ENCODE measurements at places on chromosomes 1 and 21. TPM values are rescaled to one million over a fixed set of nuclear protein-coding genes. Genes with fewer than 3 reads are reported as not detected.

GRCh38 chr1:54567961-54568360 lies 19.9 kb downstream of the ACOT11 start:
- no peak for DNase-seq

DNA sequence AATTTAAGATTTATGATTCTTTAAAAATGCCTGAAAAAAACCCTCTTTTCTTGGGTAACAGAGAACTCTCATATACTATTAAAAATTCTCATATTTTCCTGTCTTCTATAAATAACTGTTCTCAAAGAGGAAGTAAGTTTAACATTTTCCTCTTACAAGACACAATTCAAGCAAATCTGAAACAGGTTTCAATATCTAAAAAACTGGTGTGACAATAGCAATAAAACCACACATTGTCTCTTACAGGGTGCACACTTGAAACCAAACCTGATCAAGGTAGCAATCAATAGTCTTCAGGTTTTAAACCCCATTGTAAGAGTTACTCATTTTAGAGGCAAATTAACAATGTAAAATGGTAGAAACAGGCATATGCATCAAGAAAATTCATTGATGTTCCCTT lies 28.0 kb downstream of the FUBP1 start:
- no peak for DNase-seq

DNA sequence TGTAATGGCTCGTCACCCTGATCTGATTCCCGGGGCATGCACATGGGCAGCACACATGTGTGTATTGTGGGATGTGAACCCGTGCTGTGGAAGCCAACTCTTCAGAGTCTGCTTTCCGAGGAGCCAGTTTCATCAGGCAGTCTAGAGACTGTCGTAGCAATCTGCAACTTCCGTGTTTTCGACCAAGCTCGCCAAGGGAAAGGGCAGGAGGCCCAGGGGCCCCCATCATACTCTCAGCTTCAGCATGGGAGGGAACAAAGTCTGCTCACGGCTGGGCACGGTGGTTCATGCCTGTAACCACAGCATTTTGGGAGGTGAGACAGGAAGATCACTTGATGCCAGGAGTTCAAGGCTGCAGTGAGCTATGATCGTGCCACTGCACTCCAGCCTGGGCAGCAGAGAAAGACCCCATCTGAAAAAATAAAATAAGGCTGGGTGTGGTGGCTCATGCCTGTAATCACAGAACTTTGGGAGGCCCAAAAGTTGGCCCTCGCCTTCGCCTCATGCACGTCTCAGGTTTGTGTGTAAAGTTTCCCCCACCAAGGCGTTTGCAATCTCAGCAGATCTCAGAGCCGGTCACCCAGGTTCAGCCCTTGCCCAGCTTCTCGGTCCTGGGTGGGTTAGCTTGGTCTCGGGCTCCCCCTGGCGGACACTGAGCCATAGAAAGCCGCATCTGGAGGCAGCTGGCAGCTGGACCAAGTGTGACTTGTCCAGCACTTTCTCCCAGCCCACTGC lies 48.5 kb upstream of the SLC25A33 start:
- peak; percentile 64 for DNase-seq

- DNase-seq: no peak
Observed at GRCh38 chr21:45828580-45829570, 152.7 kb upstream of the COL6A1 start.

DNA sequence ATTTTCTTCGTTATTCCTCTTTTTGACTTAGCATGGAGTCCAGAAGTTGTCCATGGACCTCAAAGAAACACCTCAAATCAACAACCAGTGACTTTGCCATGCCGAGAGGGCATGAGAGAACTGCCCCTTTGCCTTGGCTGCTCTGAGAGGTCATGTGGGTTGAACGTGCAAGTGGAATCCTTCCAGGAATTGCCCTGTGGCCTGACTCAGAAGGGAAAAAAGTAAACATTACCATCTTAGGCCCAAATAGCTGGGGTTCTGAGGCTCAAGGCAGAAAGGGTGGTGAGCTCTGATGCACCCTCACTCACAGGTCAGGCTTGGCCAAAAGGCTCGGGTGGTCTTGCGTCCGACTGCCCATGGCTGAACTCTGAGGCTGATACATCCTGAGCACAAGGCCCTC lies 15.1 kb downstream of the STUM start:
- no peak for DNase-seq

GRCh38 chr1:42403880-42404400 lies 23.3 kb downstream of the RIMKLA start:
- DNase-seq: no peak

DNA sequence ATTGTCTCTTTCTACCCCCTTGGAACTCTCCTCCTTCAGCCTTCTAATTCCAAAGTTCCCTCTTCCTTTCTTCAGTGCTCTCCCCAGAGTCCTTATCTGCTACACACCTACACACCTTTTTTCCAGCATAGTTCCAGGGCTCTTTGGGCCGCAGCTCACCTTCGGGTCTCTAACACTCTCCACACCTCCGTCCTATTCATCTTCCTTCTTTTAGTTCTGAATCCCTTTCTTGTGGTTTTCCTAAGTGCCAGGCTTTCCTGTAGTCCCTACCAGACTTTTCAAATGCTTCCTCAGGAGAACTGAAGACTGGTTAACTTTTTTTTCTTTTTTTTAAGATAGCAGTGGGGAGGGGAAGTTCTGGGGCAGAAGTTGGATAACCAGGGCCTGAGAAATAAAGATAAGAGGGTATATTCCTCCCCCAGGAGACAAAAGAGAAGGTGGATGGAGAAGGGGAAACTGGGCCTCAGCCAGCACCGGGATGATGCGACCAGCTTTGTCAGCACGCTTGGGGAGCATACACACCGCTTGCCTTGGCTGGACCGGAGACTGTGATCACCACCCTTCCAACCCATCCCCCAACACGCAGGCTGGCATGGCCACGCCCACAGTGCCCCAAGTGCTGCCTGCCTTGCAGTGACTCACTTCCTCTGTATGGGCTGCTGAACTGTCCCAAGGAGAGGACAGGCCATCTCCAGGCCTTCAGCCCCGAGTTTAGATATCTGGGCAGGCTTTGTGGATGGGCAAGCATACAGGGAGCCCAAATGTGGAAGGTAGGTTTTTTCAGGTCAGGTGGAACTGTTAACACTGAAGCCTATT lies 2.5 kb upstream of the CERS2 start:
- peak; percentile 90 for DNase-seq

GRCh38 chr1:156359973-156360372 lies 9.0 kb upstream of the RHBG start:
- no peak for DNase-seq

DNA sequence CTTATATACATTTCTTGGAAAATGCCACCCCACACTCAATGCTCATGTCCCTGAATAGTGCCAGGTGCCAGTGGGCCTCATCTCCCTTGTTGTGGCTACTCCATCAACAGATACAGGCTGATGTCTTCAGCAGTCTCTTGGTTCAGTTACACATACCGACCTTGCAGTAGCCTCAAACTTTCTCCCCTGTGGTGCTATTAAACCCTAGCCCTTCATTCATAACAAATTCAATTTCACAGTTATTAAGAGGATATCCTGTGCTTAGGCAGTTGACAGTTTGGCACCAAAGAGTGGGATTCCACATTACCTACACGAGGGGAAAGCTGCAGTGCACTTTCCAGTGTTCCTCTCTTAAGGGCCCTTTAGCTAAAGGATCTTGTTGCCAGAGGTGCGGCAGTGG lies 35.9 kb upstream of the CAMK1G start:
- no peak for DNase-seq

DNA sequence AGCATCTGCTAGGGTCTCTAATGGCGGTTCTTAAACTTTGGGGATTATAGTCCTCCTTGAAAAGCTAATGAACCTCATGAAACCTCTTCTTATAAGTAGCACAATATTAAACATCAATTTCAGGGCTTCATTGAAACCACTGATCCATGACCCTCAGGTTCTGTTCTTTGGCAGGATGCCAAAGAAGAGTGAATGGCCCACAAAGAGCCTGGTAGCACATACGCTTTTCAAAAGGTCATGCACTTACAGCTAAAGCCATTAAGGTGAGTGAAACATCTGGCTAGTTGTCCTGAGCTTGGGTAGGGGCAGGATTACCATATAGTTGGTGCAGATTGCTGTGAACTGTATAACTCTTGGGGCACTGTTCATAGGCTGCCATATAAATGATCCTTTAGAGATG lies 42.3 kb downstream of the MDM4 start:
- no peak for DNase-seq

DNA sequence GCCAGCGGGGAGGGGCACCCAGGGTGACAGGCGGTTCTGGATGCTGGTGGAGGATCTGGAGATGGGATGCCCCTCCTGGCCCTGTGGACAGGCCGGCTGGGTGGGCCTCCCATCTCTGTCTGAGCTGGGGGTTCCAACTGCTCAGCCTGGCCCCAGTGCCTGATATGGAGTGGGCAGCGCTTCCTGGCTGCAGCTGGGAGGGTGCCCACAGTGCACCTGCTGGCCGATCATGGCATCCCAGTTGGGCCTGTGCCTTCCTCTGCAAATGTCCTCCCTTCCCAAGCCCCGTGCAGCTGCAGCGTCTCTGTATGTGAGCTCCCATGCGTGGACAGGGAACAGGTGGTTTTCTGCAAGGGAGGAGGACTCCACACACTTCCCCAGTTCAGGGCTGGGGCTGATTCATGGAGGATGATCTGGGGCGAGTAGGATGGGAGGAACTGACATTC lies 2.1 kb downstream of the PFKL start:
- DNase-seq: peak; percentile 16

GRCh38 chr1:35085421-35085820 lies 6.2 kb downstream of the ZMYM1 start:
- DNase-seq: peak; percentile 51

GRCh38 chr1:9615316-9616063 lies 26.8 kb downstream of the TMEM201 start:
- no peak for DNase-seq

- DNase-seq: no peak
Observed at GRCh38 chr1:60906039-60906438, 176.3 kb upstream of the NFIA start.

GRCh38 chr1:150575072-150575489 lies 4.3 kb downstream of the MCL1 start:
- no peak for DNase-seq

- DNase-seq: no peak
Observed at GRCh38 chr1:89831462-89832120, 10.8 kb downstream of the LRRC8D start.

GRCh38 chr1:178510155-178510554 lies 2.8 kb upstream of the TEX35 start:
- no peak for DNase-seq

DNA sequence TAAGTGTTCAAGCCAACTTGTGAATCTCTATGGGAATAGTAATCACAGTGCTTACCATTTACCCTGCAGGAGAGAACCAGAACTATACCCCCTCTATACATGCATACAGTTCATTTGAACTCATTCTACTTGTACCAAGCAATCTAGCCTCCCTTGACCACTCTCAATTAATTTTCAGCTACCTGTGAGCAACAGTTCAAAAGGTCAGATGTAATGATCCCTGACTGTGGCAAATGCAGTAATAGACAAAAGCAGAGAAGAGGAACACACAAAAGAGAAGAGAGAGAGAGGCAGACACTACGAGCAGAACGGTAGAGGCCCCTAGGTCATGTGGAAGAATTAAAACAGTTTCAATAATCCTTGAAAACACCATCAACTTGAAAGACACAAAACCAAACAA lies 52.8 kb downstream of the FMO4 start:
- DNase-seq: peak; percentile 17

GRCh38 chr1:216119600-216119999 lies 303.6 kb downstream of the USH2A start:
- DNase-seq: peak; percentile 14

DNA sequence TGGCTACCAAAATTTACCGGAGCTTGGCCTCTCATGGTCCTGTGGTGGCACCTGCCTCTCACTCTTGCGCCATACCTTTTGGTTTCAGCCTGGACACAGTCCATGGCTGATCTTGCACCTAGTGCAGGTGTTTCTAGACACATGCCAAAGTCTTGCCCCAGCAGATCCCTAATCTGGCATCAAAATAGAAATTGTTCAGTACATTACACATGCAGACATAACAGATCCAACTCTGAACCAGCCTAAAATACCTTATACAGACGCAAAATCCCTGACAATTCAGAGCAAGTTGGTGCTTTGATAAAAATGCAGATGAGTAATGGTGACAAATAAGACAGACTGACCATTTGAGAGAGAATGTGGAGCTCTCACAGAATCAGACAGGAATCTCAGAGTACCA lies 44.1 kb downstream of the NGF start:
- no peak for DNase-seq

Gene DDAH1
- 16.9 TPM for total RNA-seq

Gene ERICH3
- total RNA-seq: not detected

Gene SLC45A3
- 2.3 TPM for total RNA-seq

Gene MXRA8
- total RNA-seq: not detected

Gene S100B
- total RNA-seq: not detected

Gene DAB1
- total RNA-seq: not detected

Gene TPTE
- total RNA-seq: not detected

Gene BRINP3
- total RNA-seq: not detected

Gene LRRC38
- not detected for total RNA-seq

Gene RIPPLY3
- not detected for total RNA-seq
